ENCODE measurements at places on chromosomes 6 and 20.

DNA sequence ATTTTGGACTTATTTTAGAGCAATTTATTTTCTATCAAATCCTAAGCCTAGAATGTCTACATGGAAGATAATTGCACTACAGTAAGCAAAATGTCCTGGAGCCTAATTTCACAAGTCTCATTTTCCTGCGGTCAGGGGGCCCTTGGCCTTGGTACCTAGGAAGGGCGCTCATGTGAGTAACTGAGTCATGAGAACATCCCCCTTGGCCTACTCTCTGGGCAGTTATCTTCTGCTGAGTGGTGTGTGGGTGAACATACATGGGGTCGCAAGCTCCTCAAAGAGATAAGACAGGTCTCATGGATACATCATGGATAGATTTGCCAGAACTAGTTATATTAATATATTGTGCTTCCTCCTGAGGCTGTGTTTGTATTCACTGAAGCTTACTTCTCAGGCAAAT, 211.2 kb upstream of the MARCKS start:
- no peak for DNase-seq

- no peak for DNase-seq
Measured at GRCh38 chr6:5976811-5977210, 29.9 kb downstream of the NRN1 start.

GRCh38 chr6:43229803-43230620, 731 bp upstream of the DNPH1 start:
- no peak for DNase-seq

- peak; percentile 65 for DNase-seq
Measured at GRCh38 chr6:142946924-142947713, 2.1 kb upstream of the HIVEP2 start.

Measured in CD4-positive, alpha-beta T cell treated with Interleukin-15 for 4 hours (primary cell).